Left ventricle myocardium superior (tissue), 1 donor: ENCODE measurements at places on chromosomes 2 and 18.

GRCh38 chr2:44205169-44205568 is 36.5 kb downstream of the PPM1B start:
- no peak for DNase-seq

- DNase-seq = no peak
Measured at GRCh38 chr2:217695033-217695520, 307.7 kb downstream of the TNS1 start.

DNA sequence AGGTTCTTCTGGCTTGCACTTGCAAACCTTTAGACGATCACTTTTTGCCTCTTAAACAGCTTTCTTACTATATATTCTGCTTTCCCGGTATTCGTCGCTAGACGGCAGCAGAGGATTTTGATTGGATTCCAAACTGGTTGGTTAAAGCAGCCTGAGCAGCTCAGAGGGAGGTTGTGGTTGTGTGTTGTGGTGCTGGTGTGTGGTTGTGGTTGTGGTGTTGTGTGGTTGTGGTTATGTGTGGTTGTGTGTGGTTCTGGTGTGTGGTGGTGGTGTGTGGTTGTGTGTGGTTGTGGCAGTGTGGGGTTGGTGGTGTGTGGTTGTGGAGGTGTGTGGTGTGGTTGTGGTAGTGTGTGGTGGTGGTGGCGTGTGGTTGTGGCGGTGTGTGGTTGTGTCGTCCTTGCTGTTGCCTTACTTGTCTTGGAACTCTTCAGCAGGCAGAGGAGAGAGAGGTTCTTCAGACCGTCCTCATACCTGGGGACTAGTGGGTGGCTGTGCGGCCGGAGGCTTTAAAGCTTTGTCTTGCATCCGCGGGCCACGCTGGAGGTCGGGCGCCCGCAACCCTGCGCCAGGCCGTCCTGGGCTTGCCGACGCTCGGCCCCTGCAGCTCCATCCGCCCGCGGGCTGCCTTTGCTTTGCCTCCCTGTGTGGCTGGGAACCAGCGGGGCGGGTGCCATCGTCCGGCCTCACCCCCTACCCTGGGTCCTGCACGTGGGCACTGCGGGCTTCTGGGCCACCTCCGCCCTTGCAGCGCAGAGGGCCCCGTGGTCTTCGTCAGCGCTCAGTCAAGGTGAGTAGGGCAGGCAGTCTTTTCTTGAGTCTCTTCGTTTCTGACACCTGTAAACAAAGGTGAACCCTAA is 190.8 kb downstream of the ARHGAP28 start:
- DNase-seq = no peak

DNA sequence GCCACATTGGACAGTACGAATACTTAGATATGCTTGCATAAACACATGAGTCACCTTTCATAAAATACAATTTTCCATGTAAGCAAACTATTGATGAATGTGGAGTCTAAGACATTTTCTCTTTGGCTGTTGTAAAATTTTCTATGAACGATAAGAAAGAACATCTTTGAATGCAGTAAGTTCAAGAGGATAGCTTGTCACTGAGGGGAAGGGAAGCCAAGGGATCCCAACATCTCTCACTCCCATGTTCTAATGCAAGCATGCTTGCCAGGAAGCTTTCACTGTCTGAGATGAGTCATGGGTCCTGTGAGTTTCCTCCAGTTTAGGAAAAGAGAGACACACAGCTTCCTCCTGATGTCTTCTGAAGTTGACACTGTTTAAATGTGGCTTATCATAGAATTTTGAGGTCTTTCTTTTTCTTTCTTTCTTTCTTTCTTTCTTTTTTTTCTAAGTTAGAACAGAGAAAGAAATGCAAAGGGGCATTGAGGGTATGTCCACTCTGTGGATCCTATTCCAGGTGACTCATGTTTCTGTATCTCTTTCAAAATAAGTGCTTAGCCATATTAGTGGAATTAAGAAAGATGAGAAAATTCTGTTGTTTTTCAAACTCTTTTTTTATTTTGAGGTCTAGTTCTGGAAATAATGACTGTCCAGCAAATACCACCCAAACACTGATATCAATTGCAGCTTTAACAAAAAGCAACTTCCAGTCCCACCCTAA is 146.6 kb downstream of the RDH14 start:
- no peak for DNase-seq

DNA sequence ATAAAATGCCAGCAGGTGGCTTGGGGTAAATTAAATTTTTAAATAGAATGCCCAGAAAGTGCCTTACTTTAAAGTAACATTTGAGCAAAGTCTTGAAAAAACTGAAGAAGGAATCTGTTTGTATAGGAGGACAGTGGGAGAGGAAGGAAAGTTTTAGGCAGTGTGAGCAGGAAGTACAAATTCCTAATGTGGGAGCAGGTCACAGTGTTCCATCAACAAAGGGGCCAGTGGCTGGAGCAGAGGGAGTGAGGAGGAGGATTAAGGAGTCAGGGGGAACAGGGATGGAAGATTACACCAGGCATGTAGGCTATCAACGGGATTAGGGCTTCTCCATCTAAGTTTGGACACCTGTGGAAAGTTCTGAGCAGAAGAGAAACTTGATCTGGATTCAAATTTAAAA is 439.2 kb upstream of the REG3G start:
- DNase-seq = no peak

DNA sequence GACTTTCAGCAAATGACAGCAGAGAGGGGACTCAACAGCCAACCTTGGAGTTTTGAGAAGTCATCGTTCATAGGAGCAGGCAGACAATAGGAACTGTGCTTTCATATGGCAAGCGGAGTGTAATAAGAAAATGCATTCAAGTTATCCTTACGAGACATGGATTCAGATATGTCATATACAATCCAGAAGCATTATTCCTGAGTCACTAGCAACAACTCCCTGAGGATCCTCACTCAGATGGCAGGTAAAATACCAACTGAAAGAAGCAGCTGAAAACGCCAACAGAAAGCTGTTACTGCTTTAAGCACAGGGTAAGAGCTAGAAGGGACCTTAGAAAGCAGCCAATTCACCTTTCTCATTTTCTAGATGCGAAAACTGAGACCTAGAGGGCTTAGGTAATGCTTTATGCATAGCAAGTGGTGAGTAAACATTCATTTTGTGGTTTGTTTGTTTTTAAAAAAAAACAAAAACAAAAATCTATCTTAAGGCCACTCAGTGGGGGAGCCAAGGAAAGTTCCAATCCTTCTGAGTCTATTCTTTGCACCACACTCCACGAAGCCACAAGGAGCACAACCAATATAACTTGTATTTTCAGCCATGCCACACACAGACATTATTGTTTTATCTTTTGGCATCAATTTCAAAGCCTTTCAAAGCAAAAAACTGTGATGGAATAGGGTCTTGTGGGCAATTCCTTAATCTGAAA is 89.1 kb upstream of the RIOK3 start:
- no peak for DNase-seq

DNA sequence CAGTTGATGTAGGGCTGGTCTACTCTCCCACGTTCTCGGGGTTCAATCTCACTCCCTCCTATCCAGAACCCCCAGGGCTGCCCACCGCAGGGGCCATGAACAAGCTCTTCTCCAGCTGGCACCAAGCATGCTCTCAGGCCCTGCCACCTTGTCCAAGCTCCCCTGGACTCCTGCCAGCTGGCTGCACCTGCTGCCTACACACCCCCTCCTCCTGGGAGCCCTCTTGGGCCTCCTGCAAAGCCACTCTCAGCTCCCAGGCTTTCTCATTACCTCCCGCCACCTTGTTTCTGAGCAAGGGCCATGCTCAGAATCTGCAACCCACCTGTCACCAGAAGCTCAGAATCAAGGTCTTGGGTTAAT is 56.0 kb downstream of the HDAC4 start:
- DNase-seq = peak; percentile 82

GRCh38 chr18:45335282-45336043 is 279.8 kb upstream of the SLC14A2 start:
- DNase-seq = no peak
